Occipital lobe (tissue), 3 donors: ENCODE measurements at places on chromosomes 6 and 20. TPM values are rescaled to one million over a fixed set of nuclear protein-coding genes. Genes with fewer than 3 reads are reported as not detected.

PRSS35 gene
- total RNA-seq: 4.8 TPM

SLC23A2 gene
- total RNA-seq: 52.9 TPM

CAPN11 gene
- not detected for total RNA-seq

SYCP2 gene
- total RNA-seq: 4.1 TPM

PDYN gene
- total RNA-seq: not detected

DYNLT2 gene
- total RNA-seq: 2.8 TPM

SLC13A3 gene
- 10.8 TPM for total RNA-seq

RIMS4 gene
- 77.5 TPM for total RNA-seq

KCNK5 gene
- total RNA-seq: 0.16 TPM

CD83 gene
- 22.0 TPM for total RNA-seq

PGC gene
- not detected for total RNA-seq

AIF1 gene
- total RNA-seq: 4.1 TPM

AVP gene
- not detected for total RNA-seq

PNPLA1 gene
- not detected for total RNA-seq

UBE2C gene
- 6.9 TPM for total RNA-seq

FHL5 gene
- total RNA-seq: 1.7 TPM

SAMD5 gene
- 17.6 TPM for total RNA-seq

PEDS1 gene
- total RNA-seq: 10.0 TPM

TPBG gene
- total RNA-seq: 2.2 TPM

CCN6 gene
- not detected for total RNA-seq

MAN1A1 gene
- total RNA-seq: 24.0 TPM

CFAP206 gene
- 3.0 TPM for total RNA-seq

TMEM14B gene
- total RNA-seq: 48.8 TPM

ARFGEF3 gene
- total RNA-seq: 65.7 TPM

TRAPPC3L gene
- total RNA-seq: not detected

XKR7 gene
- total RNA-seq: 12.6 TPM

ACSS1 gene
- total RNA-seq: 3.7 TPM

PET117 gene
- 12.9 TPM for total RNA-seq

EBF4 gene
- total RNA-seq: 10.5 TPM

MLIP gene
- 8.6 TPM for total RNA-seq

GATA5 gene
- 0.16 TPM for total RNA-seq

OXT gene
- total RNA-seq: not detected

LY6G6C gene
- 0.31 TPM for total RNA-seq

CRISP3 gene
- total RNA-seq: 0.16 TPM

RIPOR3 gene
- total RNA-seq: 1.7 TPM

SYTL3 gene
- total RNA-seq: 2.0 TPM

ZFP57 gene
- not detected for total RNA-seq

CLPSL2 gene
- not detected for total RNA-seq

MUC21 gene
- not detected for total RNA-seq

CRIP3 gene
- 3.9 TPM for total RNA-seq

DLK2 gene
- total RNA-seq: 7.3 TPM

CST7 gene
- total RNA-seq: 0.31 TPM

PKIB gene
- total RNA-seq: 1.7 TPM

TRIM10 gene
- 0.31 TPM for total RNA-seq

PRKN gene
- 5.9 TPM for total RNA-seq

ZNF831 gene
- total RNA-seq: under 0.01 TPM

FAM209B gene
- not detected for total RNA-seq

DNMT3B gene
- total RNA-seq: 4.8 TPM

C6orf58 gene
- total RNA-seq: 1.4 TPM

TFAP2C gene
- 5.9 TPM for total RNA-seq

MAS1 gene
- total RNA-seq: not detected

MYH7B gene
- total RNA-seq: under 0.01 TPM
